Cardiac muscle cell (in vitro differentiated cells and primary cell): ENCODE measurements at places on chromosomes 5 and 9. TPM values are rescaled to one million over a fixed set of nuclear protein-coding genes. Genes with fewer than 3 reads are reported as not detected.

The BRINP1 gene
- total RNA-seq = 5.2 and 8.2 TPM in 2 replicates

The MEIKIN gene
- not detected in 2 replicates for total RNA-seq

DNA sequence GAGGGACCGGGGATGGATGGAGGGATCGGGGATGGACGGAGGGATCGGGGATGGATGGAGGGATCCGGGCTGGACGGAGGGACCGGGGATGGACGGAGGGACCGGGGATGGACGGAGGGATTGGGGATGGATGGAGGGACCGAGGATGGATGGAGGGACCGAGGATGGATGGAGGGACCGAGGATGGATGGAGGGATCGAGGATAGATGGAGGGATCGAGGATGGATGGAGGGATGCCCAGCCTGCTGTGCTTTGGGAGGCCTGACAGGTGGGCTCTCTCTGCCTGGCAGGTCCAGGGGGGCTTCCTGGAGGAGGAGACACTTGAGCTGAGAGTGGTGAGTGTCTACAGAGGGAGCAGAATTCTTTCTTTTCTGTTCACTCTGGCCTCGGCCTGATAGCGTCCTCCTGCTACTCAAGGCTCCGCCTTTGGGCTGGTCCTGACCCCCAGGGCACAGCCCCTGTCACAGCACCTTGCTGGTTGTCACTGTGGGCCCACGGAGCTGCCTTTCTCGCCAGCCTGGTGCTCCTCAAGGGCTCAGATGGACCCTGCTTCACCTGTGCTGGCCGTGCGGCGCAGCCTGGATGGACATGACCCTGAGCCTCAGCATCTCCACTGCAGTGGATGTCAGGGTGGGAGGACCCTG lies 42.2 kb upstream of the RNF130 start:
- no peak for DNase-seq

DNA sequence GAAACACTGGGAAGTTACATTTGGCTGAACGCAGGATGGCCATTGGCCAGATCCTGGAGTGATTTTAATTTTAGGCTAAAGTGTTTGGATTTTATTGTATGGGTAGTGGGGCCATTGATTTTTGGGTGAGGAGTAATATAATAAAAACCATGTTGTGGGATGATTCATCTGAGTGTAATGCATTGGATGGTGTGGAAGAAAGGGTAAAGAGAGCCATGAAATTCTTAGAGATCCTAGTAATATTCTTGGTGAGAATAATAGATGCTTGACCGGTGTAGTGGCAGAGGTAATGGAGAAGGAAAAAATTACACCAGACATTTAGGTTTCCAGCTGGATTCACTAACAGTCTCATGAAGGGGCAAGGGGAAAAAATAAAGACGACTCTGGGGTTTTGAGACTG lies 158.1 kb downstream of the NPR3 start:
- DNase-seq = no peak

DNA sequence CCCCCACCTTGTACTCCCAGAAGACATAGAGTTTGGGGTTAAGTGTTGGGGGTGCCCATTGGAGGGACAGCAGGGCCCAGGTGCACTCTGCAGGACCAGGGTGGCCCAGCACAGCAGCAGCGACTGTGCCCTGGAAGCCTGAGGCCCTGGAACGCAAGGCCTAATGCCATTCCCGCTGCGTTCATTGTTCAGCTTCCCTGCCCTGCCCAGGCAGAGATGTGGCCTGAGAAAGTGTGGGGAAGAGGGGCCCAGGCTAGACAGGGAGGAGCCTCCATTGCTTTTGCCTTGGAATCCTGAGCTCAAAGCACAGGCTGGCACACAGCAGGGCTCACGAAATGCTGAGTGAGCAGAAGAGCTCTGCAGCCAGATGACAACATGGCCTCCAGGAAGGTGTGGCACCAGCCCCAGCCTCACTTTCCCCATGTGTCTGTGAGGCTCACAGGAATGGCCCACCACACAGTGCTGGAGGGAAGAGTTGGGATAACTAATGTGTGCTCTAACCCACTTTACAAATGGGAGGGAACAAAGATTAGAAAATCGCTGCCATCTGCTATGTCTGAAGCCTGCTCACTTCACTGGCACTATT lies 19.4 kb downstream of the S1PR3 start:
- DNase-seq = no peak

DNA sequence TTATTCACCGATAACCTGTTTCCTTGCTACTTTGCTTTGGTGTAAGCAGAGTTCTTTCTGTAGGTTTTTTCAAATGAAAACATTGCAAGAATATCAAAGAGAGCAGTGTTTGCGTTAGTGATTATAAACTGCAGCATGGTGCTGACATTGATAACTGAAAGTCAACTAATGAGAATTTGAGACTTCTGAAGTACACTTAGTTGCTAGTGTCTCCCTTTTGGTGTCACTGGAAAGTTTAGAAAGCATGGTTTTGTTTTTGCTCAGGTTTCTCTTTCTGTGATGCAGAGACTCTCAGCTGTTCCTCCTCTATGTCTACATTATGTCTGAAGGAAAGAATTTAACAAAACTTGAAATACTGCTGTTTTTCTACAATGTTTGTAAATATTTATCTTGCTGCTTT lies 80.2 kb upstream of the ZNF169 start:
- no peak for DNase-seq

GRCh38 chr9:1386420-1386819 lies 336.3 kb downstream of the DMRT2 start:
- no peak for DNase-seq

DNA sequence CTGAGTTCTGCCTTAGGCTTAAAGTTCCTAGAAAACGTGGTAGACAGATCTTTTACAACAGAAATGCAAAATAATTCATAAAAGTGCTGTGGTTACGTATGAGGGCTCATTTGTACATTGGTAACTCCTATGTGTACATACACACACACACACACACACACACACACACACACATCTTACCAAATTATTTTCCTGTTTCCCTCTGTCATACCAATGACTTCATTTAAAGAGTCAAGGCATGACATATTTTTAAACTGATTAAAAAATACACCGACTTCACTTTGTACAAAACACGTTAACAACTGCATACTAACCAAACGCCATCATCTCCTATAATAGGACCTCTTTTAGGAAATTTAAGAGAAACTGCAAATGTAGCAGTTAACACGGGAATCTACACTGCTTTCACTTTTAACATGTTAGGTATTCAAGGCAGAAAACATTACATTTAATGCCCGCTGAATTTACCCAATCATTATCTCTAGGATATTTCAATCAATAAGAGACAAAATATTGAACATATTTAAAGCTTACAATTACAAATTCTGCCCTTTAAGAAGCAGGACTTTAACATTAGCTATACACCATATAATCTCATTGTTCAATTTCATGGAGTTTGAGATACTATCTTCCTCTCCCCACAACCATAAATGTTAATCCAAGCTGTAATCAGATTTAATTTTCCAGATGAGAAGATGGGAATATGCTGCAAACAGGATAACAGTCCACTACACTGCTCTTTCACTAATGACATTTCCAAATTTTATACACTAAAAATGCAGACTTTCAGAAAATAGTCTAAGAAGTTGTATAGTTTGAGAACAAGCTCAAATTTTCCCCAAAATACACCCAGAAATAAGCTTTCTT lies 133.1 kb downstream of the DENND1A start:
- DNase-seq = no peak

- peak; percentile 17 for DNase-seq
Measured at GRCh38 chr9:75087289-75087823, 599 bp downstream of the NMRK1 start.
